ENCODE measurements at places on chromosomes 6 and 20. TPM values are rescaled to one million over a fixed set of nuclear protein-coding genes. Genes with fewer than 3 reads are reported as not detected.

The ENPP4 gene
- total RNA-seq: 8.2 TPM

The HTR1E gene
- not detected for total RNA-seq

The KHDRBS2 gene
- total RNA-seq: not detected

The VSX1 gene
- not detected for total RNA-seq

- no peak overlapping the region for H3K4me3 ChIP-seq
- no peak overlapping the region for H3K27ac ChIP-seq
- no peaks in the 10 kb centered on the region for H3K27me3 ChIP-seq
These were observed 518.6 kb downstream of the PKHD1 start for GRCh38 chr6:51568771-51569170.

- no peaks in the 10 kb centered on the region for H3K4me1 ChIP-seq
- no peak overlapping the region for H3K4me3 ChIP-seq
- no peaks in the 10 kb centered on the region for H3K36me3 ChIP-seq
- no peak overlapping the region for H3K27ac ChIP-seq
These were observed 20.2 kb upstream of the RALGAPA2 start for GRCh38 chr20:20732641-20733040.

DNA sequence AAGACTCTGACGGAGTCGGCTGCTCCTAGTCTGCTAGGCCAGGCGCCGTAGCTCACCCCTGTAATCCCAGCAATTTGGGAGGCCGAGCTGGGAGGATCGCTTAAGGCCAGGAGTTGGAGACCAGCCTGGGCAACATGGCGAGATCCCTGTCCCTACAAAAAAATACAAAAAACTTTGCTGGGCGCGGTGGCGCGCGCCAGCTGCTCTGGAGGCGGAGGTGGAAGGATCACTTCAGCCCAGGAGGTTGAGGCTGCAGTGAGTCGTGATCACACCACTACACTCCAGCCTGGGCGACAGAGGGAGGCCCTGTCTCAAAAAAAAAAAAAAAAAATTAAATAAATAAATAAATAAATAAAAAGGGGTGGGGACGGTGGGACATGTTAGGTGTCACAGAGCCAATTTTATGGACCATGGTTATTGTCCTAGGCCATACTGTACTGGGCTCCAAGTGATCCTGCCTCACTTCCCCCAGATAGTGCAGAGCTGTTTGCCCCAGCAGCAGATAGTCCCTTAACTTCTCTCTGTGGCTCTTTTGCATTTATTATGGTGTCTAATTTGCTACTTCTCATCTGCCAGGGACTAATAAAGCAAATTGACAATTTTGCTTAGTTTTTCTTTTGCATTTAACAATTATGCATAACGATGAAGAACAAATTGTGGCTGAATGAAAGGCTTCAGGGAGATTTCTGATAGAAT, 5.2 kb downstream of the PI16 start:
- no peaks in the 10 kb centered on the region for H3K36me3 ChIP-seq
- no peak overlapping the region for H3K4me3 ChIP-seq
- H3K27ac ChIP-seq: peak overlapping the region; percentile 61
- H3K4me1 ChIP-seq: peaks cover 60% of the 10 kb centered on the region
- H3K27me3 ChIP-seq: no peaks in the 10 kb centered on the region
- no peak for DNase-seq

DNA sequence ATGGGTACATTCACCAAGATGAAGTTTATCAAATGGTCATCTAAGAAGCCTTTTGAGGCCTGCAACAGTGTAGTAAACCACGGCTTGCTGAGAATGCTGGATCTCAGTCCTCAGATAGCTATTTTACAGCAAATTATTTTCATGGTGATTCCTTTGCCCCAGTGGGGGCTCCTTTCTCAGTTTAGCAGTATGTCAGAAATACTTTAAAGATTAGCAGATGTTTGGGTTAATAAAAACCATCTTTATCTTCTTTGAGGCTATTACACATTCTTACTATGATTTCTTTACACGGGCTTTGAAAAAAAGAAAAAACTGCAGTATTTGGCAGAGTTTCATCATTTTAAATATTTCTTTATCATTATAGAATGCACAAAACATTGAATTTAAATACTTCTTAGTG, 10.7 kb downstream of the MYLIP start:
- no peaks in the 10 kb centered on the region for H3K27me3 ChIP-seq
- H3K27ac ChIP-seq: no peak overlapping the region
- H3K4me3 ChIP-seq: no peak overlapping the region
- DNase-seq: no peak
- peaks cover 34% of the 10 kb centered on the region for H3K4me1 ChIP-seq
- H3K36me3 ChIP-seq: peaks cover 29% of the 10 kb centered on the region

GRCh38 chr6:81049425-81050042, 702.9 kb downstream of the TENT5A start:
- H3K27ac ChIP-seq: no peak overlapping the region
- H3K4me1 ChIP-seq: no peaks in the 10 kb centered on the region
- no peak overlapping the region for H3K4me3 ChIP-seq
- no peaks in the 10 kb centered on the region for H3K27me3 ChIP-seq

GRCh38 chr6:10101551-10102252, 313.2 kb downstream of the TFAP2A start:
- no peak overlapping the region for H3K4me3 ChIP-seq
- H3K27me3 ChIP-seq: no peaks in the 10 kb centered on the region
- no peak for DNase-seq
- no peaks in the 10 kb centered on the region for H3K36me3 ChIP-seq
- H3K27ac ChIP-seq: no peak overlapping the region
- no peaks in the 10 kb centered on the region for H3K4me1 ChIP-seq

DNA sequence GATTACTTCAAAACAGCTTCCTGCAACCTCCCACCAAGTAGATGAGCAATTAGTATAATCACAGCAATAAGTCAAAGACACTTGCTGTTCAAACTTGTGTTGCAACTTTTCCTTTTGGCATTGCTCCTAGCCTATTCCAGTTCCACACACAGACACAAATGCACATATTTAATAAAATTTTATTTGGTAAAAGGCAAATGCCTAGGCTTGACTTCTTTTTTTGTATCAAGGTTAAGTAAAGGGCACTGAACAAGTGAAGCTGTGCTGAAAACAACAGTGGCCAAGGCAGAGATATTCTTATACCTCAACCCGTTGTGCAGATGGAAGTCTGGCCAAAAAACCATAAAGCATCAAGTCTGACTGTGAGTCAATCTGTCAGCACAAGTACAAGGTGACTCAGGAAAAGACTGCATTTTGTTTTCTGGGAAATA, 708.4 kb upstream of the CITED2 start:
- no peak overlapping the region for H3K4me3 ChIP-seq
- no peaks in the 10 kb centered on the region for H3K36me3 ChIP-seq
- no peaks in the 10 kb centered on the region for H3K27me3 ChIP-seq
- DNase-seq: peak; percentile 14
- no peak overlapping the region for H3K27ac ChIP-seq
- H3K4me1 ChIP-seq: peaks cover 7% of the 10 kb centered on the region

- H3K27me3 ChIP-seq: no peaks in the 10 kb centered on the region
- peaks cover 10% of the 10 kb centered on the region for H3K4me1 ChIP-seq
- H3K27ac ChIP-seq: no peak overlapping the region
- H3K36me3 ChIP-seq: no peaks in the 10 kb centered on the region
- H3K4me3 ChIP-seq: no peak overlapping the region
These were observed 158.9 kb downstream of the RALGAPA2 start for GRCh38 chr20:20553541-20553940.

Data from stomach (tissue), 19 donors.